Heart left ventricle (tissue), 16 donors: ENCODE measurements at places on chromosomes 7 and 10. TPM values are rescaled to one million over a fixed set of nuclear protein-coding genes. Genes with fewer than 3 reads are reported as not detected.
A peak's percentile ranks its signal among the peaks of the same experiment; 100 is the strongest.

- no peaks in the 10 kb centered on the region for H3K27me3 ChIP-seq
- no peaks in the 10 kb centered on the region for H3K4me1 ChIP-seq
- no peak for DNase-seq
Observed at GRCh38 chr10:127840884-127841283, 51.9 kb downstream of the CLRN3 start.

C7orf33 gene
- not detected for total RNA-seq

- H3K27ac ChIP-seq = no peak overlapping the region
- DNase-seq = no peak
Observed at GRCh38 chr7:37732888-37733287, 49.3 kb downstream of the GPR141 start.

DNA sequence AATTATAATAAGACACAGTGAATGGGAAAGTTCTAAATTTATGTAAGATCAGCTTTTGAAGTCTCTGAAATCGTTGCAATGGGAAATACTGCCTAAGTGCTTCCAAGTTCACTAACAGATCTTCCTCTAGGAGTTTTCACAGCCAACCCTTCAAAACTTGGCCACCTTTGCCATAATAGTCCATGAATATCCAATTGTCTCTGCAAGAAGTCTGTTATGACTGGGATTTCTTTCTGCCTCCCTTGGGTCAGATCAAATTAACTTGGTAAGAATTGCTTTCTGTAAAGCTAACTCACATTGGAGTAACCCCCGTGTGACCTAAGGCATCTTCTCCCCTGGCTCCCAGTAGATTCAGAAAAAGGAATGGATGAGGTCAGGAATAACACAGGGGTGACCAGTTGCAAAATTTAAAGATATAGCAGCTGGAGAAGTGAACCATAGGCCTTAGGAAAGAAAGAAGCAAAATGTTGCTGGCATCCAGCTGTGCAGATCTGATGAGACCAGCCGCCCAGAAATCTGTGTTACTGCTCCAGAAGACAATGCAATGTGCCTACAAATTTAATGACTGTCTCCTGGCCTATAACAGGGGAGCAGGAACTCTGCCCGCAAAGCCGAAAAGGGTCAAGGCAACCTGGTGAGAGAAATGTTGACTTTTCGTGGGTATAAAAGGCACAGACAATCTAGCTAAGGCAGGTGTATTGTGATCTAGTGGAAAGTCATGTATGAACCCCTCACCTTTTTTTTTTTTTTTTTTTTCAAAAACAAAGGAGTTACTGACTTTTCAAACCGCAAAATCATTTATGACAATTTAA is 7.5 kb upstream of the OPTN start:
- H3K36me3 ChIP-seq = no peaks in the 10 kb centered on the region
- no peak overlapping the region for H3K4me3 ChIP-seq
- H3K27ac ChIP-seq = no peak overlapping the region
- no peak for DNase-seq
- no peaks in the 10 kb centered on the region for H3K27me3 ChIP-seq

- no peak for DNase-seq
- peaks cover 27% of the 10 kb centered on the region for H3K36me3 ChIP-seq
- H3K27me3 ChIP-seq = no peaks in the 10 kb centered on the region
- H3K4me1 ChIP-seq = peaks cover 16% of the 10 kb centered on the region
- peak overlapping the region; percentile 90 for H3K4me3 ChIP-seq
Observed at GRCh38 chr7:877312-878232, 1.2 kb downstream of the GET4 start.

ENTPD1 gene
- 10.2 TPM for total RNA-seq

LLCFC1 gene
- not detected for total RNA-seq

PHTF2 gene
- total RNA-seq = 24.2 TPM

DNA sequence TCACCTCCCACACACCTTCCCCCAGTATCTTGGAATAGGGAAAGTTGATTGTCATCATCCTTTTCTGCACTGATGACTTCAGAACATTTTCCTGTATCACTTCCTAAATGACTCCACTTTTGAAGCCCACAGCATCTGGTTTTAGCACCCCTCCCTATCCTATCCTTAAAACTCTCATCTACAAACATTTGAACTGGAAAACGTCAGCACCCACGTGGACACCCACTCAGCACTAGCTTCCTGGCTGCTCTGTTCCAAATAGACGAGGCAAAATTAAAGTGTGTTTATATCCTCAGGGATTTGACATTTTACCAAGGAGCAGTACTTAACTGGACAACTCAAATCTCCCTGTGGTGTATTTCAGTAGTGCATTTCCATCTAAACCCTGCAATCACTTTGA is 73.9 kb downstream of the REEP3 start:
- H3K27me3 ChIP-seq = no peaks in the 10 kb centered on the region
- no peak overlapping the region for H3K4me3 ChIP-seq
- no peak overlapping the region for H3K27ac ChIP-seq

GDF2 gene
- total RNA-seq = not detected

DNA sequence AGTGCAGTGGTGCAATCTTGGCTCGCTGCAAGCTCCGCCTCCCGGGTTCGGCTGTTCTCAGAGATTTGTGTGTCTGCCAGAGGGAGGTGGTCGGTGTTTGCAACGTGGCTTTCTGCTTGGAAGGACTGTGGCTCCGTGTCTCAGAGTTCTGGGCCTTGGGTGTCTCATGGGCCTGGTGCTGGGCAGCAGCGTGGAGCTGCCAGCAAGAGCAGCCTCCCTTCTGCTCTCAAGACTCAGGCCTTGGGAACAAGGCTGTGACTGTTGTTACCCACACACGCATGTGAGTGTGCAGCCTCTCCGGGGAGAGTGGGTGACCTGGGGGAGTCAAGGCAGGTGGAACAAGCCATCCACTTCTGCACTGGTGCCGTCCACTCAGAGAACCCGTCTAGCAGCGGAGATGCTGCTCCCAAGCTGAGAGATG is 52.0 kb downstream of the VIPR2 start:
- no peak overlapping the region for H3K4me3 ChIP-seq
- DNase-seq = no peak
- no peaks in the 10 kb centered on the region for H3K36me3 ChIP-seq
- H3K27me3 ChIP-seq = no peaks in the 10 kb centered on the region
- peaks cover 46% of the 10 kb centered on the region for H3K4me1 ChIP-seq

CLDN3 gene
- total RNA-seq = not detected
